ENCODE measurements at places on chromosomes 7 and 10.
A peak's percentile ranks its signal among the peaks of the same experiment; 100 is the strongest.

DNA sequence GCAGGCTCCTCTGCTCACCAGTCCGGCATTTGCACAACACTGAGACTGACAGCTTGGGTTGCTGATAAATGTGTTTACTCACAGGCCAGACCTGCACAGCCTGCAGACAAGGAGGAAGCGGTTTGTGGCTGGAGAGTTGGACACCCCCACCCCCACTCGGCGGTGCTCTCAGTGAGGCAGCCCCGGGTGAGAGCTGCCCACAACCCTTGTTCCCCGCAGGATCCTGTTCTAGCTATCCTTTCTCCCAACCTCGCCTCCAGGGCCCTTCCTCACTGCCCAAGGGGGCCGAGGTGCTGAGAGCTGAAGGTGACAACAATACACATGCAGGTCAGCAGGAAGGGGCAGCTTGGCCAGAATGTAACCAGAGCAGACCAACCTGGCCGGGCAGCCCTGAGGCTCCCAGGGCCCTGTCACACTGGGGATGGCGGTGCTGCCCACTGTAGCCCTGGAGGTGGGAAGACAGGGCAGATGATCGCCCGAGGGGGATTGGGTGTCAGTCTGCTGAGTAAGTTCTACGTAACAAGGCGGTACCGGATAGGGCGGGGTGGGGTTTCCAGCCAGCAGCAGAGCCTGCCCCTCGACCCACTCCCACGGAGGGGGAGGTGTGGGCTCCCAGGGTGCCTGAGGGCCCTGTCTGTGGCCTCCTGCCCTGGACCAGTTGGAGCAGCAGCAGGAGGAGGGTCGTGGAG, 2.1 kb upstream of the ADAM8 start:
- peak; percentile 47 for DNase-seq

GRCh38 chr7:117489911-117490310, 10.1 kb downstream of the CFTR start:
- DNase-seq: no peak

- peak; percentile 54 for DNase-seq
Measured at GRCh38 chr7:149147752-149148653, 750 bp downstream of the ZNF398 start.

- DNase-seq: no peak
Measured at GRCh38 chr10:9015005-9015404, 960.5 kb downstream of the GATA3 start.

GRCh38 chr10:68501691-68502090, 25.6 kb downstream of the SLC25A16 start:
- DNase-seq: no peak

DNA sequence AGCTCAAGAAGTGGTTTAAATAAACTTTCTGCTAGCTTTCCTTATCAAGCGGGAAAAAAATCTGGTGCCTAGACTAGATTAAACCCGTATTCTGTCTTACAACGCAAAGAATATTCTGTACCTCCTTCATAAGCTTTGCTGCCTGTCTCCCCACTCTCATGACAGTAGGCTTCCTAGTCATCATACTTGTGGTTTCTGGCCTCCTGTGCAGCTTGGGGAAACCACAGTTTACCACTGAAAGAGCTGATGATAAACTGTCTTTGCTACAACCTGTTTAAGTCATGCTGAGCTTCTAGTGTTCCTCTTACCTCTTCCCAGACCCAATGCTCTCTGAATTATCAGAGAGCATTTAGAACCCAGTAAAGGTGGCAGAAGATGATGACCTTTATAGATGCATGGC, 55.0 kb downstream of the PODXL start:
- peak; percentile 81 for DNase-seq

- DNase-seq: peak; percentile 50
Measured at GRCh38 chr7:117715784-117716445, 157.3 kb downstream of the CTTNBP2 start.

DNA sequence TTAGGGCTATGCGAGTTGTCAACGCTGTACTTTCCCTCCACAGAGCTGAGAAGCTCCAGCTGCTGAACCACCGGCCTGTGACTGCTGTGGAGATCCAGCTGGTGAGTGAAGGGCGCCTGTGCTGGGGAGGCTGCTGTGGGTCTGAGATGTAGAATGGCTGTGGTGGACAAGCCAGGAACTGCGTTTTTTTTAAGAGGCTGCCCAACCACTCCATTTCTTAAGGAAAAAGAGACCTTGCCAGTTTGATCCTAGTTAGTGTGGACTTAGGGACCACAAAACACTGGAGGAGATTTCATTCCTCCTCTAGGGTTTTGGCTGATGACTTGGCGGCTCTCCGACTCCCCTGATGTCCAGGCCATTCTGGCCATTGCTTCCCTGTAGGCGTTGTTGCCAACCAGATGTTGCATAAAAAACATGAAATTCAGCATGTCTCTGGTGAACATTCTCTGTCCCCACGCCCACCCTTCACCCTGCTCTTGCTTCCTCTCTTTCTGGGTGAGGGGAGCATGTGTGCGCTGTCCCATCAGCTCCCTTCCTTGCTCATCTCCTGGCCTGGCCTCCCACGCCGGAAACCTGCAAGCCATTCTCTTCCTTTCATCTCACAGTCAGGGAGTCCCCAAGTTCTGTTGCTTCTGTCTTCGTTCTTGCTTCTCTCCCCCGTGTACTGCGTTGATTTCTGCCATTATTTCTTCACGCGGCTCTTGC, 30.9 kb downstream of the CRCP start:
- peak; percentile 73 for DNase-seq

DNA sequence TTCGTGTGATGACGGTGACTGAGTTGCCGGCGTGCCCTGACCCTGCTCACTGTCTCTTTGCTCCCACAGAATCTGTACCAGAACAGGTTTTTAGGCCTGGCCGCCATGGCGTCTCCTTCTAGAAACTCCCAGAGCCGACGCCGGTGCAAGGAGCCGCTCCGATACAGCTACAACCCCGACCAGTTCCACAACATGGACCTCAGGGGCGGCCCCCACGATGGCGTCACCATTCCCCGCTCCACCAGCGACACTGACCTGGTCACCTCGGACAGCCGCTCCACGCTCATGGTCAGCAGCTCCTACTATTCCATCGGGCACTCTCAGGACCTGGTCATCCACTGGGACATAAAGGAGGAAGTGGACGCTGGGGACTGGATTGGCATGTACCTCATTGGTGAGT, 199.2 kb downstream of the HECW1 start:
- DNase-seq: no peak

DNA sequence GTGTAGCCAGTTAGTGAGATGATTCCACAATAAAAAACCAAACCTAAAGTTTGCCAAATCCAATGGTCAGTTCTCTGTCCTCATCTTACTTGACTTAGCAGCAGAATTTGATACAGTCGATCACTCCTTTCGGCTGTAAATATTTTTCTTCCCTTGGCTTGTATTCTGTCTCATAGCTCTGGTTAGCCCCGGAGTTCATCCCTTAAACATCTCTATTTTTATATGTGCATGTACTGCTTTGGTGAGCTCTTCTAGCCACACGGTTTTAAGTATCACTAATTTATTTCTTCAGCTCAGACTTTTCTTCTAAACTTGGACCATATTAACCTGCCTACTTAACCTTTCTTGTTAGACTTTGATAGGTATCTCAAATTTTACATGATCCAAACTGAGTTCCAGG, 17.8 kb upstream of the ASB15 start:
- no peak for DNase-seq

DNA sequence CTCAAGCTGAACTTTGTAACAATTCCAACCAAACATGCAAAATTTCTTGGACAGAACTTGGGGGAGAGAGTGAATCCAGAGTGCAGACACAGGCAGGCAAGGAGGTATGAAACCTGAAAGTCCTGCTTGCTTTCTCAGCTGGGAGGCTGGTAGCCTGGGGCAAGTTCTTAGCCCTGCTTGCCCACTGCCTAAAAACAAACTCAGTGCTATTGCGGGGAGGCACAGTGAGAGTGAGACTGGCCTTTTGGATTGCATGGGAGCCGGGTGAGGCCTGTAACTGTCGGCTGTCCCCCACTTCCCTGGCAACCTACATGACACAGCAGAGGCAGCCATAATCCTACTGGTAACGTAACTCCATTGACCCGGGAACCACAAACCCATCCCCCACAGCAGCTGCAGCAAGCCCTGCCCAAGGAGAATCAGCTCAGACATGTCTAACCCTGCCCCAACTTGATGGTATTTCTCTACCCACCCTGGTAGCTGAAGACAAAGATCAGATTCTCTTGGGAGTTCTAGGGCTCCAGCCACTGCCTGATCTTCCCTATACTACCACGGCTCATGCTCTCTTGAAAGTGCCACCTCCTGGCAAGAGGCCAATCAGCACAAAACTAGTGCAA, 663.6 kb downstream of the GRM8 start:
- no peak for DNase-seq

DNA sequence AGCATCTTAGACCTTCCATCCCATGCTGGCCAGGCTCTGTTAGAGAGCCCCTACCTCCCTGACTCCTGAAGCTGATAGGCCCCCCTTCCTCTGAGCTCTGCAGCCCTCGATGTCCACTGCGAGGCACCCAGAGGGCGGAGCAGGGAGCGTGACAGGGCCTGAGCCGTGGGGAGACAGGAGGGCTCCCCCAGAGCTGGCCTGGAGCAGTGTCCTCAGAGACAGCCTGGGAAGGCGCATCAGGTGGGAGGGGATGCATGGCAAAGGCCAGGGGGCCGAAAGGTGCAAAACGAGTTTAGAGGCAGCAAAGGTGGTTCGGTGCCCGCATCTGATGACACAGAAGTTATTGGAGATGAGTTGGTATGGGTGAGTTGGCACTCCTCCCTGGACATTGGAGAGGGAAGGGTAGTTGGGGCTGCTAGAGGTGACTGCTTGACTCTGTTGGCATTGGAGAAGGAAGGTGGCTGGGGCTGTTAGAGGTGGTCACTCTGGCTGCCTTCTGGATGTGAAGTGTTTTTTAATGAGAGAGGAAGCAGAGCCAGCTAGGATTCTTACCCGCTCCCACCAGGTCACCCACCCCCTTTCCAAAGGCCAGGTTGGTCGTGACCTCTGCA, 53.1 kb downstream of the PRF1 start:
- no peak for DNase-seq

DNA sequence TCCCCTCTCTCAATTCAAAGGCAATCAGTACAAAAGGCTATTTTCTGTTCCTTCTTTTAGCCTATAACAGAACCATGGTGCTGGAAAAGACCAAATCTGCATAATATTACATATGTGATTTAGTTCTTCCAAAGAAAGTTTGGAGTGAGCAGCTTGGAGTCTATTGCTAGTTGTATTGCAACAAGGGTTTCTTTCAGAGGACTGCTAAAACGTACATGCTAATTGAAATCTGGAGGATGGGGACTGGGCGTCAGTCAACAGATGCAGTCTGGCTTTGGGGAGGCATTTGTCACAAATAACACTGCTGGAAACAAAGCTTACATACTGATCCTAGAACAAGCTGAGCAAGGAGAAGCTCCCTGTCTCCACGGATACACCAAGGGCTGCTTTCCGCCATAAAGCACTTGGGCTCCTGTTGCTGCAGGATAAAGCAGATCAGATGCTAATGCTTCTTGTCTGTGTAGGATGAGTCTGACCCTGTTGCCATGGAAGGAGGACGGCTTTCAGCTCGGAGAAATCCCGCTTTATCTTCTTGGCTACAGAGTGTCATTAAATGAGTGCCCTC, 883.5 kb downstream of the SORCS1 start:
- DNase-seq: no peak

DNA sequence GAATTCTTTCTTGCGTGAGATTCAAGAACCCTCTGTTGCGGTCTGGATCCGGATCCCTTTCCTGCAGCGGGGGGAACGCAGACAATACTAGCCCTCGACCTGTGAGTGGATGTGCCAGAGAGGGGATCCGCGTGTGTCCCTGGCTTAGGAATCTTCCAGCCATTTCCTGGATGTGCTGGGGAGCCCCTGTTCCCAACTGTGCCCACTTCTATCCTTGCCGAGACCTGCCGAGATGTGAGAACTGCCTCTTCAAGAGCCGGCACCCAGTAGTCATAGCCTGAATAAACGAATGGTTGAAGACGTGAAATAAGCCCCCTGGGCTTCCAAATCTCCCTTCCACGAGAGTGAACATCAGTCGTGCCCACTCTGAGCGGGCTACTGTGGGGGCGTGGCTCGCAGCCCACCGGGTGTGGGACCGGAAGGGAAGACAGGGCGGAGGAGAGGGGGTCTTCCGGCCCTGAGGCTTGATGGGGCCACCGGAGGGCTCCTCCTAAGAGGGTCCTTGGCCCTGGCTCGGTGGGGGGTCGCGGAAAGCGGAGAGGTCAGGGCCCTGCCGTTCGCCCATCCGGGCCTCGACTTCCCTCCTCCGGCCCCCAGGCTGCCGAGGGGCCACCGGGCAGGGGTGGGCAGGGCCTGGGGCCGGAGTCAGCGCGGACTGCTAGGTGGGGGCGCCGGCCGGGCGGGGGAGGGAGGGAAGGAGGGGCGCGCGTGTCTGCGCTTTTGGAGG, 1.3 kb upstream of the CCDC136 start:
- no peak for DNase-seq

DNA sequence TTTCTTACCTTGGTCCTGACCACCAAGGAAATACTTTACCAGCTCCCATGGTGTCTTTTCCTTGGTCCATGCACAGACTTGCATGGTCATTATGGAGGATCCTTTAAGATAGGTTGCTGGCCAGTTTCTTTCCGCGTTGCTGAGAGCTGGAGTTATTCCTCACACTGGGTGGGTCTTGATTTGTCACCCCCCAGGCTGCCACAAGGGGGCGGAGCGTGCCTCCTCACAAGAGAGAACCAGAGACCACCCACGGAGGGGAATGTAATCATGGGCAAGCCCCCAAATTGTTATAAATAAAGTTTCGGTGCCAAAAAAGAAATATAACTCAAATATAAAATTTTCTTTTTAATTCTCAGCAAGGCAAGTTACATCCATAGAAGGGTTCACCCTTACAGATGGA, 10.5 kb upstream of the TRIM24 start:
- no peak for DNase-seq

DNA sequence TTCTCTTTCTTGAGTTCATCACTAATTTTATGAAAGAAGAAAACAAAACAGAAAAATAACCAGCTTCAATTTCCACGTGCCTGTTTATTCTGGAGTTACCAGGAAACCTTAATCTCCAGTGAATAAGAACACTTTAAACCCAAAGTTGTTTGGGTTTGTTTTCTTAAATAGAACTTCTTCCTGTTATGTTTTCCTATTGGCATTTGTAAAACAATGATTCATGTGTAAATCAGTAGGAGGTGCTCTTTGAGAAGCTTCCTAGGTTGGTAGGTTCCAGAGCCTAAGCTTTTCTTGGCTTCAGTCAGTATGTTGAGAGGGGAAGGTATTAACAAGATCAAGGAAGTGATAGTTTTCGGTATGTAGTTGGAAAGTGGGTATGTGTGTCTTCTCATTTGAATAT, 119.0 kb downstream of the BICC1 start:
- no peak for DNase-seq

DNA sequence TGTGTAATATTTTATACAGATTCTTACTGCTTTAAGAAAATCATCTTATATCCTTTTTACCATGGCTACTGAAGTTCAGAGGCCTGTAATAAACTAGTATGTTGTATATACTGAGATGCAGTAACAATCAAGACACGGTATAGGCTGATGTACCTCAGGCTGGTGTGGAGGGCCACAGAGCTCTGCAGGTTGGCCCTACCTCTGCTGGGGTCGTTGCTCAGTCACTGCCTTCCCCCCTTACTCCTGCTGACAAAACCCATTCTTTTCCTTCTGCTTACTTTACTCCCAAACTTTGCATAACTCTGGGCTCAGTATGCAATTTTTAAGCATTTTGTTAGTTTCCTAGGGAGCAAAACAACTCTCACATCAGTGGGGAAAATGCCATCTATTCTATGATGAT, 200.1 kb upstream of the FOXP2 start:
- DNase-seq: no peak

All from AG10803 (cell line).